MCF 10A (cell line): ENCODE measurements at places on chromosomes 7 and 10. TPM values are rescaled to one million over a fixed set of nuclear protein-coding genes. Genes with fewer than 3 reads are reported as not detected.

The TRIM50 gene
- total RNA-seq: not detected in 2 replicates

The SPDYE8 gene
- total RNA-seq: not detected in 2 replicates

The ACTL6B gene
- not detected in 2 replicates for total RNA-seq

The AS3MT gene
- 0.25 and 0.26 TPM in 2 replicates for total RNA-seq

The ADCY1 gene
- total RNA-seq: 0.61 and 0.79 TPM in 2 replicates

The FZD8 gene
- 9.8 and 13.0 TPM in 2 replicates for total RNA-seq

The SFRP5 gene
- total RNA-seq: not detected in 2 replicates

The PPRC1 gene
- 50.4 and 68.2 TPM in 2 replicates for total RNA-seq

The TEX47 gene
- not detected in 2 replicates for total RNA-seq

The RADIL gene
- total RNA-seq: not detected in 2 replicates

The LIPN gene
- not detected in 2 replicates for total RNA-seq

The GPER1 gene
- total RNA-seq: 0.28 and 0.32 TPM in 2 replicates

The ASZ1 gene
- total RNA-seq: not detected in 2 replicates
